ENCODE measurements at places on chromosomes 4 and X.

- DNase-seq = no peak
Observed at GRCh38 chr4:75841641-75842520, 60.4 kb downstream of the PPEF2 start.

DNA sequence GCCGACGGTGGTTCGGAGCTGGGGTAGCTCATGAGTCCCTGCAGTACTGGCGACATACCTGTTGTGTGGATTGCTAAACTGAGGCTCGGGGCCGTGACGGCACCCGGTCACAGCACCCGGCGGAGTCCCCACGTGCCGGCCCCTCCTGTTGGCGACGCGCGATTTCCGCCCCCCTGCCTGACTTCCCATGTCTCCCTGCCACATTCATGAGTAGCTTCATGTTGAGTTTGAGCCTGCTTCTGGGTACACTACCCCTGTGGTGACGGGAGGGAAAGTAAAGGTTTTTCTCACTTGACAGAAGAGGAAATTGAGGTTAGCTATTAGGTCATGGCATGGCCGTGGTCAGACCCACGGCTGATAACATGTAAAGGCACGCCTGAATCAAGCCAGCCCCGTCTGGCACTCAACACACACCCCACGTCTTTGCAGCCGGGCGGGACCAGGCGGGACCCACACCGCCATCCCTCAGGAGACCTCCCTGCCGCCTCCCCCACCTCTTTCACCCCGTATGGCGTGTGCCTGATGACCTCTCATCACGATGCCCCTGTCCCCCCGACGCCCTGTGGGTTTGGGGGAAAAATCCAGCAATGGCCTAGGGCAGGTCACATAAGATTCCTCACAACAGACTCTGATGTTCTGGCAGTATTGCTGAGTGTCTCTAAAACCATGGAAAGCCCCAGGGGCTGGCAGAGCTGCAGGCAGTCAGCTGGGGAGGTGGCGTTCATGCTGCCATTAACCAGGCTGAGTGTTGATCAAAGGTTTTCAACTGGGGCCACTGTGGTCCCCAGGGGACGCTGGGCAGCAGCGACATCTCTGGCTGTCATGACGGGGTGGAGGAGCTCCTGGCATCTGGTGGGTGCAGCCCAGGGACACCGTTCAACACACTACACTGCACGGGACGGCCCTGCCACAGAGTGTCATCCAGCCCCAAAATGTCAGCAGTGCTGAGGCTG lies 29.2 kb downstream of the P2RY8 start:
- peak; percentile 68 for DNase-seq

DNA sequence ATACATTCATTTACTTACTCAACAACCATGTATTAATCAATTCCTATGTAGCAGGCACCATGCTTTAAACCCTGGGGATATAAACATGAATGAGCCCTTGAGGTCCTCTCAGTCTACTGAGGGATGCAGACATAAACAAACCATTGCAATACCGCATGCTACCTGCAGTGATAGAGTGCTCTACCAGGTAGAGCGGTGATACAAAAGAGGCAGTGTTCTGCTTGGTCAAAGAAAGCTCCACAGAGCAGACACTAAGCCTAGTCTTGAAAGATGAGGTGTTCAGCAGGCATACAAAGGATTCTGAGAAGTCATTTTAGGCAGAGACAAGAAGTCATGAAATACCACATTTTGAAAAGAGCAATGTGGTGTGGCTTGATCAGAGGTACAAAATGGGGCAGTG lies 26.9 kb upstream of the AMOT start:
- DNase-seq = no peak

- DNase-seq = peak; percentile 4
Observed at GRCh38 chr4:108355902-108356535, 187.3 kb upstream of the LEF1 start.

DNA sequence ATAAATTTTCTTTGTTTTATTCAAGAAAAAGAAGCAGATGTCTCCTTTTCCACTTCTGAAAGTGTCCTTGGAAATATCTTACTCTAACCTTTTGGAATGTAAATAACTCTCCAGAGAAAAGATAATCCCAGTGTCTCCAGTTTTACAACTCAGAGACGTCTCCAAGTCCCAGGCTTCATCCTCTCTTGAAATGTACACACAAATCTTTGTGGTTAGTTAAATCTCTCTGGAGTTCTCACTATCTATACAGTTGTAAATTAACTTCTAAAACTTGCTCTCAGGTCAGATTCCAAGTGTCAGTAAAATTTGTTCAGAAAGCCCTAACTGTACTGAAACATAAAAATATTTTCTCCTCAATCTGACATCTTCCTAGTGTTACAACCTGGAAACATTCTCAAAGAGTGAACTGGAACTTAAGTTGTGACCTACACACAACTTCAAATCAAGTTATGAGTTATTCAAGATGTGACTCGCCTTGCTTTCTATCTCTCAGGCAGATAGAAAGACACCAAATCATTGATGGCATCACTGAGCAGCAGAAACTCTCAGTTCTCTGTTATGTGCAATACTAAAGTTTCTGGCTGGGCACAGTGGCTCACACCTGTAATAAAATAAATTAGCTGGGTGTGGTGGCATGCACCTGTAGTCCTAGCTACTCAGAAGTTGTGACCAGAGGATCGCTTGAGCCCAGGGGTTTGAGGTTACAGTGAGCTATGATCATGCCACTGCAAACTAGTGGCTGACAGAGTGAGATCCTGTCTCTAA lies 284.2 kb downstream of the RCHY1 start:
- no peak for DNase-seq

GRCh38 chr4:7183780-7184460 lies 8.4 kb upstream of the SORCS2 start:
- no peak for DNase-seq

GRCh38 chr4:143531380-143531779 lies 17.9 kb downstream of the SMARCA5 start:
- DNase-seq = no peak

DNA sequence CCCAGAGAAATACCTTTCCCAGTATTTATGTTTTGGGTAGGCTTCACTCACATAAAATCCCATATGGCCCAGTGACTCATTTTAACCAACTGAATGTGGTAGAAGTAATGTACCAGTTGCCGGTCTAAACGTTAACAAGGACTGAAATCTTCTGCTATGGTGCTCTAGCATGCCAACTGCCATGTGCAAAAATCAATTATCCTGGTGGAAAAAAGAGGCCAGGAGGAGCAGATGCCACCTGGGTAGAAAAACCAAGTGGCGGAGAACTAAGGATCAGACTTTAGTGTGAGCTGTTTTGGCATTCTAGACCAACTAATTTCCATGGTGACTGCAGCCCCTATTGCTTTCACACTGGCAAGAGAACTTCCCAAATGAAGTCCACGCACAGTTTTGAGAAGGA lies 1660.7 kb upstream of the ADGRL3 start:
- DNase-seq = no peak

DNA sequence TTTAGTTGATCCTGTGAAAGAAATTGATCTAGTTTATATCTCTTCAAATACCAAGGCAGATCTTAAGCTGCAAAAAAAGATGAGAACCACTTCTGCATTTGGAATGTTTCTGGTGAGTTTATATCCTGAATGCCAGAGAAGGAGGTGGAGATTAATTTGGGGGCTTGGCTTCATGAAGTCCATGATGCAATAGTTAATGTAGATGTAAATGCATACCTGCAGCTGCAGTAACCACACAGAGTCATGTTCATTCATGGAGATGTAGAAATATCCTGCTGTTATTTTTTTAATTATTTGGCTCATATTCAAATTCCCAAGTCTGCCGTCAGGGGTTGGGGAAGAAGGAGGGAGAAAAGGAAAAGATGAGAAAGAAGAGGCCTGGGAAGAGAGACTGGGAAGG lies at the start of gene SULT1E1:
Gene SULT1E1 (minus strand): TSS at position 94 of the 400 bp plus-strand sequence. CDS start 2,501 bp downstream, outside the sequence.
- no peak for DNase-seq

DNA sequence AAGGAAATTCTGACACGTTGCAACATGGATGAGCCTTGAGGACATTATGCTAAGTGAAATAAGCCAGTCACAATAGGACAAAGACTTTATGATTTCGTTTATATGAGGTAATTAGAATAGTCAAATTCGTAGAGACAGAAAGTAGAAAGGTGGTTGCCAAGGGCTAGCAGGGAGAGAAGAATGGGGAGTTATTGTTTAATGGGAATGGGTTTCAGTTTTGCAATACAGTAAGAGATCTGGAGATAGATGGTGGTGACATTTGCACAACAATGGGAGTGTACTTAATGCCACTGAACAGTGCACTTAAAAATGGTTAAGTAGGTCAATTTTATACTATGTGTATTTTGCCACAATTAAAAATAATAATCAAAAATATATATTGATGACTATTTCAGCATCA lies 43.4 kb upstream of the TMEM154 start:
- DNase-seq = no peak

DNA sequence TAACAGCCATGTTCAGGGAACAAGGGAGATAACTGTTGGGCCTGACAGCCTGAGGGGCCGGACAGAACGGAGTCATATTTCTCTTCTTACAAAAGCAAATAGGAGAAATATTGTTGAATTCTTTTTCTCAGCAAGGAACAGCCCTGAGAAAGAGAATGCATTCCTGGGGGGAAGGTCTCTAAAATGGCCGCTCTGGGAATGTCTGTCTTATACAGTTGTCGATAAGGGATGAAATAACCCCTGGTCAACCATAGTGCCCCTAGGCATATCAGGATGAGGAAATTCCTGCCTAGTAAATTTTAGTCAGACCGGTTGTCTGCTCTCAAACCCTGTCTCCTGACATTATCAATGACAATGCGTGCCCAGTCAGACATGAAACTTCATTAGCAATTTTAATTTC lies 1925.5 kb downstream of the PCDH7 start:
- no peak for DNase-seq

GRCh38 chr4:47543331-47543730 lies 58.3 kb downstream of the ATP10D start:
- no peak for DNase-seq

DNA sequence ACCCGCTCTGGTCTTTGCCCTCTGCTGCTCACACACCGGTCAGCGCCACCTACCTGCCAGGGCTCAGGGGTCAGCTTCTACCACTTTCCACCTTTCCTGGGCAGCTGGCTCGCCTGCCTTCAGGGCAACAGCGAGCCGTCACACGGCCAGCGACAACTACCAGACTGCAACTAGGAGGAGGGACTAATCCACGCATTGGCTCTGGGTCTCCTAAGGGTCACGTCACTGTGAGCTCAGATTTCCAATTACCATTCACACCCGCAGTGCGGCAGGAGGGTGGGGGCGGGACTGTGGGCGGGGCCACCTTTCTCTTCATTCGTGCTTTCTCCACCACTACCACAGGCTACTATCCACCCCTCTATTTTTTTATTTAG lies at the start of gene BEX5:
Gene BEX5 (minus strand): TSS at position 172 of the 374 bp plus-strand sequence. CDS start 1,712 bp downstream, outside the sequence.
- peak; percentile 66 for DNase-seq

DNA sequence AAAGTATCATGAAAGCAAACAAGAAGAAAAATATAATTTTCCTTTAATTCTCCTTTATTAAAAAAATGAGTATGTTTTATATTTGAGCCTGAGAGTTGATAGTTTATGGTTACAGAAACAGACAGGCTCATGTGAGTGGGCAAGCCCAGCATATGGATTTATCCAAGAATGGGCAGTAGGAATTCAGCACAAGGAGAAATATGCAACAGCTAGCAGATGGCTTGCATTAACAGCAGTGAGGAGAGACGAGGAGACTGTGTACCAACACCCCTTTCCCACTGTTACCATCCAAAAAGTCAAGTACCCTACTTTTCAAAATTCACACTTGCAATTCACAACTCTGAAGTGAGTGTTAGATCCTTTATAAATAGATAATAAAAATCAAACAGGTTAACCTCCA lies 1760.2 kb upstream of the TENM3 start:
- DNase-seq = no peak

DNA sequence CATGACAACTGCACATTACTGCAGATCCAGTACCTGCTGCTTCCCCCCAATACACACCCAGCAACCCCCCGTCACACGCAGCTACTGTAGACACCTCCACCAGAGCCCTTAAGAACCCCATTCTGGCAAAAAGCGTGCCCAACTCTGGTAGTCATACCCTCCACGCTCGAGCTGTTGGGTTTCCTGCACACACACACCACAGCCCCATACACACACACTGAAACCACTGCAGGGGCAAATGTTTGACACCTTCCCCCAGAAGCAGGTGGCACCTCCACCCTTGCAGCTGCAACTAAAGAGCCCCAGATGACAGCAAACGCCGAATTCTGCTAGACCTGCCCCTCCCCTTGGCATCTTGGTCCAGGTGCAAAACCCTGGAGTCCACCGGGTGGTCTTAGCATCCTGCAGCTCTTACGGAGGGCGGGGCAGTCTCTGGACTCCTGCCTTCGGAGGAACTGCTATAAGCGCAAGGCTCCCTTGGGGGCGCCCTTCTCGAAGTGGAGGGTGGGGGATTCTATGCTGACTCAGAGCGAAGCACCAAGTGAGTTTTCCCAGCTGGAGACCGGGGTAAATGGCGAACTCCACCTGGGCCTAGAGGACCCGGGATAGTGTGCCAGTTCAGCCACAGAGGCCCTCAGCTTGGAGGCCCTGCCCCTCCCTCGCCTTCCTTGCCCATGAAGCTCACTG lies 1.5 kb downstream of the FRMPD3 start:
- DNase-seq = peak; percentile 35

DNA sequence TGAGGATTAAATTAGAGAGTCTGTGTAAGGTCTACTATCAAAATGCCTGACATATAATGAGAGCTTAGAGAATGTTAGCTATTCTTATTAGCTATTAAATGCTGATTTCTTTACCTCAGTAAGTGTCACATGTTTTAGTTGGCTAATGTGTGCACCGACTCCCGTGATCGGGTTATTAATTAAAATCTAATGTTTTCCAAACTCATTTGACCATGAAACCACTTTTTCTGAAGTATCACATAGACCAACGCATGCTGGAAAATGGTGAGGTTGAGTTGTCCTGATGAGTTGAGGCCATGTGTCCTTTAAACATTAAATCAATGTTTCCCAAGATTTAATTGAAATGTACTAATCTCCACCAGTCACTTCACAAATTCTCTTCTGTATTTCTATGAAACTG lies 84.8 kb upstream of the C1QTNF7 start:
- no peak for DNase-seq

GRCh38 chr4:136651278-136651667 lies 881.0 kb downstream of the PCDH18 start:
- no peak for DNase-seq

DNA sequence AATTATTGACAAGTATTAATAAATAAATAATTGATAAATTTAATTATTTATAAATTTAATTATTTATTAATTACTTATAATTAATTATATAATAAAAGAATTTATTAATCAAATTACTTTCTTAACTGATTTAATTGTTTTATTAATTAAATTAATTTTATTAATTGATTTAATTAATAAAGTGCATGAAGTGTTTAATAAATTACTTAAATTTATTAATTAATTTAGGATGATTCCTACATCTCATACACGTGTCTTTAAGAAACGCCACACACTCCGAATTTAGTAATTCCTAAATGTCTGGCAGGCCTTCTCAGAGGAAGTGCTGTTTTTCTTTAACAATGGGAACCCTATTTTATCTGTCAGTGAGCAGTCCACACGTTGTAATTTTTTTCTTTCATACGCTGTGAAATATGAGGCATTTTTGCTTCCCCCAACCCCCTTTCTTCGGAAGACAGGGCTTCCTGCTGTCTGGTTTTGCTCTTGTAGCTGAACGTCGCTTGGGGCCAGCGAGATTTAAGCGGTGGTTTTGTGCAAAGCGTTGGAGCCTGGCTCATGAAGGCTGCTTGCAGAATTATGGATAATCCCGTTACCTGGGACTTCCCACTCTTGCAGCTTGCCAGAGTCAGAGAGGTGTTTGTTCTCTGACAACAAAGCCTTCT lies 46.8 kb downstream of the CRLF2 start:
- peak; percentile 11 for DNase-seq

- no peak for DNase-seq
Observed at GRCh38 chr4:8544741-8545438, 35.3 kb upstream of the GPR78 start.
